ENCODE measurements at places on chromosomes 1 and 21.

GRCh38 chr1:7629011-7629410 is 142.1 kb upstream of the VAMP3 start:
- no peak for DNase-seq

- no peak for DNase-seq
Measured at GRCh38 chr1:172673761-172674160, 14.9 kb downstream of the FASLG start.

GRCh38 chr1:201468501-201468843 is 516 bp downstream of the PHLDA3 start:
- DNase-seq: no peak

GRCh38 chr1:205291596-205291995 is 29.9 kb downstream of the NUAK2 start:
- no peak for DNase-seq

- no peak for DNase-seq
Measured at GRCh38 chr1:30599721-30600120, 123.7 kb downstream of the MATN1 start.
